ENCODE measurements at places on chromosomes 6 and 20. TPM values are rescaled to one million over a fixed set of nuclear protein-coding genes. Genes with fewer than 3 reads are reported as not detected.

Gene PPP1R16B
- 0.41 TPM for total RNA-seq

Gene SLC17A2
- not detected for total RNA-seq

Gene PBOV1
- total RNA-seq = not detected

Gene MAK
- not detected for total RNA-seq

Gene HAO1
- total RNA-seq = 0.20 TPM

Gene TRIM31
- total RNA-seq = not detected

Gene COL19A1
- total RNA-seq = 0.10 TPM

Gene EPHA7
- 0.82 TPM for total RNA-seq

Gene TCP11
- total RNA-seq = not detected

Gene C2
- 0.20 TPM for total RNA-seq

Gene ADGRG6
- 89.2 TPM for total RNA-seq

Gene NUP153
- 44.8 TPM for total RNA-seq

Gene IPCEF1
- 0.16 TPM for total RNA-seq

Gene SLC24A3
- total RNA-seq = 0.79 TPM

Gene ZSCAN9
- 14.7 TPM for total RNA-seq

Gene PHACTR3
- total RNA-seq = 0.14 TPM

Gene BTNL2
- not detected for total RNA-seq

Gene CLPSL1
- not detected for total RNA-seq

Gene HACE1
- 13.7 TPM for total RNA-seq

Gene THBS2
- total RNA-seq = 260 TPM

Gene TSBP1
- total RNA-seq = not detected

Gene OSER1
- total RNA-seq = 28.9 TPM

Gene EYA2
- 1.4 TPM for total RNA-seq

Gene KCNK5
- total RNA-seq = 0.14 TPM

Gene SNTA1
- total RNA-seq = 7.1 TPM

Gene POM121L2
- total RNA-seq = not detected

Gene ULBP2
- 7.3 TPM for total RNA-seq

Gene DEFB114
- not detected for total RNA-seq

Gene ZKSCAN8
- 25.1 TPM for total RNA-seq

Gene ARMH2
- not detected for total RNA-seq

Gene RPS6KA2
- 33.5 TPM for total RNA-seq

Gene PLEKHG1
- total RNA-seq = 8.9 TPM

Gene CYP24A1
- 0.73 TPM for total RNA-seq

Gene BTN1A1
- not detected for total RNA-seq

Gene SPTLC3
- 5.6 TPM for total RNA-seq

Gene TRIM26
- 51.7 TPM for total RNA-seq

Gene EBF4
- total RNA-seq = 4.1 TPM

Gene SPATS1
- not detected for total RNA-seq

Gene GPLD1
- 0.75 TPM for total RNA-seq

Gene ATP6V1G2
- 3.4 TPM for total RNA-seq

Gene SLC52A3
- 0.09 TPM for total RNA-seq

Gene ARFGEF3
- 1.5 TPM for total RNA-seq

Gene PREX1
- 3.5 TPM for total RNA-seq

Gene COL20A1
- 3.1 TPM for total RNA-seq

Gene VGLL2
- 1.7 TPM for total RNA-seq

Gene ZBTB9
- 9.8 TPM for total RNA-seq

Gene PRR18
- not detected for total RNA-seq

Gene PTPRA
- total RNA-seq = 50.1 TPM

Gene RIMS4
- 0.53 TPM for total RNA-seq

Gene L3MBTL1
- total RNA-seq = 13.0 TPM

Gene MOXD1
- 3.5 TPM for total RNA-seq

Gene BNIP5
- not detected for total RNA-seq

Gene HFE
- 5.7 TPM for total RNA-seq

Measured in astrocyte (in vitro differentiated cells and primary cell).